OCI-LY7 (cell line): ENCODE measurements at places on chromosomes 12 and 14.

DNA sequence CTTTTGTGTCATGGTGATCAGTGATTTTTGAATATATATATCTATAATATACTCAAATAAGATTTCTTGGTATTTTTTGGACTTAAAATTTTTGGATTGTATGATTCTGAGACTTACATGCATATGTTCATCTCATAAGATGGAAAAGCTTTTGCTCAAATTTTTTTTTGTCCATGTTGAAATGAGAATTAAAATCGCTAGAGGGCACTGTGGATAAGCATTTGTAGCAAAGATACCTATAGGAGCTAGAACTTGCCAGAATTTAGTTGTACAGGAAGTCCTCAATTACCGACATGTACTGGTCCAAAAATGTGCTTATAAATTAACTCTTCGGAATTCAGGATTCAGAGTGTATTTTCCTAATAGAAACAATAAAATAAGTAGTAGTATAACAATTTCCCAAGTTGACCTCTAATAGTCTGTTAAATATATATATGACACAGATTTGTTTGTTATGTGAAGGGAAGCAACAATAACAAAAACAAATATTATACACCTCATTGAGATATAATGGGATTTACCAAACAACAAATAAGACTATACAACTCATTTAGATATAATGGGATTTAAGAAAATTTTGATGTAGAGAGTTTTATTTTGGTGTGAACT lies 179.6 kb downstream of the TMEM117 start:
- DNase-seq, result peak; percentile 61

DNA sequence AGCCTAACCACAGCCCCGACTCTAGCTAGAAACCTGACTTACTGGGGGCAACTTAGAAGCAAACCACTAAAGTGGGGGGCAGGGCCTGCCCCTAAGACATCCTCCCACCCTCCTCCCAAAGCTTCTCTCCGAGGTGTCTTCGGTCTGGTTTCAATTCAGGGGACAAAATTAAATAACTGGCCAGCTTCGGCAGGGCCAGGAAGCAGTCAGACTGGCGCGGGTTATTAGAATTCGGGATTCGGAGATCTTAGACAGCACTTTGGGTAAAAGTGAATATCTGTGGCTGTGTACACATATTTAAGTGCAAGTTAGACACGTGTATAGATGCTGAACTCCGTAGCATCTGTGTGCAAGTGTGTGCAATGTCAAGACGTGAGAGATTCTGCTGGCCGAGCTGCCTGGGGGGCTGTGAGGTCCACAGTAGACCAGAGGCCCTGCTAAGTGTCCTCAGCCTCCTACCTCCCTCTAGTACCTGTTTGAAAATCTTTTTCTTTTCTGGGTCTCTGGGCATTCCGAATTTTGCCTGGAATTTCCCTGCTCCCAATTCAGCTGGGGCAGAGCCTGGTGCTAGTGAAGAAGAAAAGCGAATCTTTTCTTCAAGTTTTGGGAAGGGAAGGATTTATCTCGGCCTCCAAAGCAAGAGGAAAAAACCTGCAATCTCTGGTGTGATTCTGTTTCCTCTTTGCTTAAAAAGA lies 4.0 kb upstream of the HOXC10 start:
- no peak for DNase-seq

- DNase-seq, result peak; percentile 32
Observed at GRCh38 chr14:104664107-104664506, 25.3 kb upstream of the INF2 start.

DNA sequence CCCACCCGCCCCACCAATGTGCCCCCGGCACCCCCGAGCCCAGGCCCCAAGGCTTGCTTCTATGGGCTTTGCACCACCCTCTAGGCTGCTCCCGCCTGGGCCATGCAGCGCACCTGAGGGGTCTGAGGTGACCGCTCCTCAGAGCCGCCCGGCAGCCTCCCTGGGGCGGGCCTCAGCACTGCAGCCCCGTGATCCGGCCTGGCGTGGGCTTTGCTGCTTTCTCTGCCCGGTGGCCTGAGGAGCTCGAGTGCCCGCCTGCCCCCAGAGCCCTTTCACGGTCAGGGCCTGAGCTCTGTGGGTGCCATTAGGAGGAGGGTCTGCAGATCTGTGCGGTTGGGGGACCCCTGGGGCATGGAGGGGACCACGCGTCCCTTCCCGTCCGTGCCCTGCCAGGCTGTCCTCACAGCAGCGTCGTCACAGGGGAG lies 6.2 kb downstream of the MTA1 start:
- DNase-seq, result no peak

- DNase-seq, result no peak
Observed at GRCh38 chr12:100359248-100359647, 2.4 kb downstream of the SLC17A8 start.

GRCh38 chr14:51550636-51551035 lies 101.1 kb upstream of the FRMD6 start:
- DNase-seq, result no peak

GRCh38 chr14:101410126-101410525 lies 151.2 kb upstream of the DIO3 start:
- peak; percentile 54 for DNase-seq

GRCh38 chr14:21279783-21280182 lies at the start of gene RPGRIP1:
Gene RPGRIP1 (plus strand): TSS chr14:21280083. CDS start chr14:21287977, 7,894 bp downstream.
- DNase-seq, result no peak

DNA sequence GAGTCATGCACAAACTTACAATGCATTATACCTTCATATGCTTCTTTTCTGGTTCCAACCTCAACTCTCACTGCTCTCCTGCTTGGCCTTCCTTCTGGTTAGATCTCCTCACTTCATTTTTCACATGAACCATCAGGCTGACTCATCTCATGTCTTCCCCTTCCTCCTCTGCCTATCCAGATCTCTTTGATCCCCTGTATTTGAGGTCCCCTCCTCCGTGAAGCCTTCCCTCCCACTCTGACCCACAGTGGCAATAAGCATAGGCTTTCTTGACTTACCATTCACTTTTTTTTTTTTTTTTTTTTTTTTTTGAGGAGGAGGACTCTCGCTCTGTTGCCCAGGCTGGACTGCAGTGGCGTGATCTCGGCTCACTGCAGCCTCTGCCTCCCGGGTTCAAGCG lies 14.7 kb upstream of the ASIC1 start:
- no peak for DNase-seq

GRCh38 chr12:111942557-111942956 lies 70.4 kb downstream of the TMEM116 start:
- no peak for DNase-seq

GRCh38 chr14:68018598-68018997 lies 199.0 kb downstream of the RAD51B start:
- no peak for DNase-seq

GRCh38 chr14:74792249-74793039 lies 29.3 kb downstream of the YLPM1 start:
- peak; percentile 16 for DNase-seq

GRCh38 chr14:67986131-67986841 lies 166.7 kb downstream of the RAD51B start:
- no peak for DNase-seq

GRCh38 chr14:39318574-39318973 lies 84.9 kb downstream of the MIA2 start:
- no peak for DNase-seq

DNA sequence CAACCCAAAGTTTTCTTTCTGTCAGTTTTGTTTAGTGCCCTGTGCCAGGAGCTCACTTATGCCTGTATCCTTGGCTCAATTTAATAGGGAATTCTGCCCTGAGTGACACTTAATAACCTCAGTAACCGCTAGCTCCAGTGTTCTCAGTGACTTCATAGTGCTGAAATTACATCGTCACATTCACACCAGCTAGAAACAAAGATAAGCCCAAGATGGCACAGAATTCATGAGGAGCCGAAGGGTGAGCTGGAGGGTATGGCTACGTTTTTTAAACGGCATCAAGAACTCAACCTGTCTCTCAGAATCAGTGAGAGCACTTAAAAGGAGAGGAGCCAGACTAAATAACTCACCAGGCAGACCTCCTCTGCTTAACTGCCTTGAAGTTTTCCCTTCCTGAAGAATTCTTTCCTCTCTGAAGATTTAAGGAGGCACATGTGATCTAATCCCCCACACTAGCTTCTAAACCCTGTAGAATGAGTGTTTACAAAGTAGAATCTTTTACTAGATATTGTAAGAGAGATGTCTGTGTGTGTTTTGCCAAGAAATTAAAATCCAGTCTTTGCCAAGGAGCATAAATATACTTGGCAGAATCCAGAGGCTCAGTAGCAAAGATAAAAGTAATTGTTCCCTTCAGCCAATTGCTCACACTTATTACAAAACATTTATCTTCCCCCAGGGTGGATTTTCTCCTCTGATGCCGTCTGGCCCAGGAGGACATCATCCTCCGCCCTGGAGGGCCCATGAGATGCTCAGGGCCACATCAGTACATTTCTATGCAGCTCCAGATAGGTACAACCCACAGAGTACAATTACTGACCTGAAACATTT lies 37.3 kb downstream of the PTGER2 start:
- no peak for DNase-seq

GRCh38 chr14:92644970-92645515 lies 103.4 kb downstream of the LGMN start:
- no peak for DNase-seq
